ENCODE measurements at places on chromosomes 7 and 10.

DNA sequence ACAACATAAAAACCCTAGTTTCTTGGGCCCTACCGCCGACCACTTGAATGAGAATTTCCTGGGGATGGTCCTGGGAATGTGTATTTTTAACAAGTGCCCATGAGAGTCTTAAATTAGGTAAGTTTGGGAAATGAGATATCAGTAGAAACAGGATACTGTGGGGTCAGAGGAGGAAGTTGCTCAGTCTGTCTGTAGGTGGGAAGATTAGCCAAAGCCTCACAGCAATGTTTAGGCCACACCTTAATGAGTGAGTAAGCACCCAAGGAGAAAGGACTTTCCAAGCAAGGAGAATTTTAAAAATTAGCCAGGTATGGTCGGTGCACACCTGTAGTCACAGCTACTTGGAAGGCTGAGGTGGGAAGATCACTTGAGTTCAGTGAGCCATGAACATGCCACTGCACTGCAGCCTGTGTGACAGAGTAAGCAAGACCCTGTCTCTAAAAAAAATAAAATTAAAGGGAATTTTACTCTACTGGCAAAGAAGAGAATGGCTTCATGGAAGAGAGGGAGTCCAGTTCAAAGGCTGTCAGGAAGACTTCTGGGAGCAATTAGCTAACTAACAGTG is 31.9 kb downstream of the PAPSS2 start:
- DNase-seq: no peak

DNA sequence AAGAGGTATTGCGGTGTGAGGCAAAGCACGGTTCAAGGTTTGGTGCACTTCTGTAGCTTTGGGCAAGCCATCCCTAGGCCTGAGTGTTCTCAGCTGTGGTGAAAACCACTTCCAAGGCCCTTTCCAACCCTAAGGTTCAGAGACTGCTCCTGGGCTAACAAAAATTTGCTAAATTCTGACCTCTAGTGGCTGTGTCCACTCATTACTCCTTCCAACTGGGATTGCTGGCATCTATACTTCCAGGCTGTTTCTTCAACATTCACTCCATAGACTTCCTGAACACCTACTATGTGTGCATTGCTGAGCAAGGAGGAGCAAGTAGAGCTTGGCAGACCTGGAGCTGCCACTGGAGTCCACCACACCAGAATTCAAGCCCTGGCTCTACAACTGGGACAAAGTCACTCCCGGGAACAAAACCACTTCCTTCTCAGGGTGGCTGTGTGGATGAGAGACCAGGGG is 29.3 kb upstream of the SH3PXD2A start:
- DNase-seq: no peak

DNA sequence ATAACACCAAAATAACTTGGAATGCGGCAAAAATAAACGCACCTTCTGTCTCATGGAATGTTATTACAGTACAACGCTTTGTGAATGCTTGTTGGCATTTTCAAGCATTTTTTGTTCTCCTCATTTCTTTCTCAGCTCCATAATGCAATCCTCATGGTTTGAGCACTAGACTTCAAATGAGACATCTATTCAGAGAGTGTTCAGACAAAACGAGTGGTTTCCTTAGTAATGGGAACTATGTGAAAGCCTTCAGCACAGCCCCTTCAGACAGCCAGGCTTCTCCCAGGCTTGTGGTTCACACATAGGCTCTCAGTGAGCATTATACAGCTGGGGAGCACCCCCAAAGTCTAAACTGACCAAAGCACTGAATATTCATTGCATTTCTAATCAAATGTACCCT is 8.6 kb upstream of the LRRN3 start:
- DNase-seq: no peak

GRCh38 chr7:76108540-76109233 is 60.8 kb downstream of the MDH2 start:
- no peak for DNase-seq

- DNase-seq: no peak
Measured at GRCh38 chr10:124939290-124939689, 2.6 kb upstream of the ZRANB1 start.

GRCh38 chr10:90451283-90451682 is 406.6 kb downstream of the HTR7 start:
- no peak for DNase-seq

DNA sequence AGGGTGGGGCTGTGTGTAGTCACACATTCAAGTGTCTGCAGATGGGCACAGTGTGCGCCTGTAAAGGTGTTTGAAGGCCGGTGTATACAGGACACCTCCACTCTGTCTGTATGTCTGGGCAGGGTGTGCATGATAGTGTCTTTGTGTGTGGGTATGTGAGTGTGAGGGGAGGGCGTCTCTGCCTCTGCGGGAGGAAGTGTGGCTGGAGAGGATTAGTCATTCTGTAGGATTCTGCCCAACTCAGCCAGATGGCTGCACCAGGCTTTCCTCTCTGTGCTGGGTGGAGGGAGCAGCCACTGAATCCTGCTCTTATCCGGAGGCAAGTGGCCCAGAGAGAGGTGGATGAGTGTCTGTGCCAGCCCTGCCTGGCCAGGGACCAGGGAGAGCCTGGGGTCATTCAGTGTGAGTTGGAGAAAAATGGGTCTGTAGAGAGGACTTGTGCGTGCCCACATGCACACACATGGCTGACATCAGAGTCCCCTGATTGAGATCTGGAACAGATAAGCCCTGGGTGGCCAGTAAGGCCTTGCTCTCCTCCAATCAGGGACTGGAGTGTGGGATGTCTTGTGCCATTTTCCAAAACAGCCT is 1.7 kb downstream of the SFXN3 start:
- no peak for DNase-seq

DNA sequence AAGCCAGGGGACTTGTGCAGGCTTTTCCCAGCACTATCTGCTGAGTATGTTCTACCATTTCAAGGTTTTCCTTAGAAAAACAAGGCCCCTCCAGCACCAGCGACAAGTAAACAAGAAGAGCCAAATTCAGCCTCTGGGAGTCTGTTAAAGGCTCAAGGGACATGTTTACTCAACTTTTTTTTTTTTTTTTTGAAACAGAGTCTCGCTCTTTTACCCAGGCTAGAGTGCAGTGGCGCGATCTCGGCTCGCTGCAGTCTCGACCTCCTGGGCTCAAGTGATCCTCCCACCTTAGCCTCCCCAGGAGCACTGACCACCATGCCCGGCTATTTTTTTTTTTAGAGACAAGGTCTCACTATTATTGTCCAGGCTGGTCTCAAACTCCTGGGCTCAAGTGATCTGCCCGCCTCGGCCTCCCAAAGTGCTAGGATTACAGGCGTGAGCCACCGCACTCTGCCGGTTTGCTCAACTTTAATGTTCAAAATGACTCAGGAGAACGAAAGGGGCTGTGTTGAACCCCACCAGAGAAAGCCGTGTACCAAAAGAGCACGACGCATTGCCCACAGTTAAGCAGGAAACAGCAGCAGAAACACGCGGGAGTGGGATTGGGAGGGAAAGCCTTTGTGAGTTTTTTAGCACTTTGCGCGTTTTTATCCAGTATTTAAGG is 772 bp downstream of the PRDX3 start:
- DNase-seq: no peak

DNA sequence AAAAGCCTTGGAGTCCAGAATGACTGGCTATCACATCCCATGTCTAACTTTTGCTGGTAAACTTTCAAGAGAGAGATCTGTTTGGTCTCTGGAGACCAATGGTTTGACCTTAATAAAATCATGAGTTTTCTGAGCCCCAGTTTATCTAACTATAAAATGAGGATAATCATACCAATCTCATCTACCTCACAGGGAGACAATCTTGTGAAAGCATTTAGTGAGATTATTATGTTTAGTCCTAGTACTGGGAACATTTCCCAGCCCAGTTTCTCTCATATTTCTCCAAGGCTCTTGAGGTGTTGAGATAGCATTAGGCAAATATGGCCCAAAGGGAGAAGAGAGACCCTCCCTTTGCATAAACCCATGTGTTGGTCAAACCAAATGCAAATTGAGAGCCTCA is 25.8 kb downstream of the ABCC2 start:
- no peak for DNase-seq

DNA sequence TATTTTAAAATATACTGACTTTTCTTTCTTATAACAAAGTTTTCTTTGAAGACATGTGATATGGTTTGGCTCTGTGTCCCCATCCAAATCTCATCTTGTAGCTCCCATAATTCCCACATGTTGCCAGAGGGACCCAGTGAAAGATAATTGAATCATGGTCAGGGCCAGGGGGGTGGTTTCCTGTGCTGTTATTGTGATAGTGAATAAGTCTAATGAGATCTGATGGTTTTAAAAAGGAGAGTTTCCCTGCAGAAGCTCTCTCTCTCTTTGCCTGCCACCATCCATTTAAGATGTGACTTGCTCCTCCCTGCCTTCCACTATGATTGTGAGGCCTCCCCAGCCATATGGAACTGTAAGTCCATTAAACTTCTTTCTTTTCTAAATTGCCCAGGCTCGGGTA is 768.1 kb downstream of the NRG3 start:
- no peak for DNase-seq

GRCh38 chr10:62831346-62831745 is 15.2 kb upstream of the EGR2 start:
- DNase-seq: no peak

DNA sequence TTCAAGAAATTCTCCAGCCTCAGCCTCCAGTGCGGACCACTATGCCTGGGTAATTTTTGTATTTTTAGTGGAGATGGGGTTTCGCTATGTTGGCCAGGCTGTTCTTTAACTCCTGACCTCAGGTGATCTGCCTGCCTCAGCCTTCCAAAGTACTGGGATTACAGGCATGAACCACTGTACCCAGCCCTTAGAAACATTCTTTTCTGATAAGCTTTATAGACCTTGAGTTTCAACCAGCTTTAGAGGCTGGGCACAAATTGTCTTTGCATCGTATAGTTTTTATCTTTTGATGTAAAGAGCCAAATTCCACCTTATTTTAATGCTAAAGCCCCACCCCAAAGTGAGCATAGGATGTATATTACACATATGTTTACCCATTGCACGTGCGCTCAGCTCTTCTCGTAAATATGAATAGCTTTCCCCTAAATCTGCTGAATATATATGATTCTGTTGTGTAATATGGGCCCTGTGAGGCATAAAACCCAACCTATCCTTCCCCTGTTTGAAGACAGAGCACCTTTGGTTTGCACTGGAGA is 124.8 kb downstream of the ADK start:
- no peak for DNase-seq

DNA sequence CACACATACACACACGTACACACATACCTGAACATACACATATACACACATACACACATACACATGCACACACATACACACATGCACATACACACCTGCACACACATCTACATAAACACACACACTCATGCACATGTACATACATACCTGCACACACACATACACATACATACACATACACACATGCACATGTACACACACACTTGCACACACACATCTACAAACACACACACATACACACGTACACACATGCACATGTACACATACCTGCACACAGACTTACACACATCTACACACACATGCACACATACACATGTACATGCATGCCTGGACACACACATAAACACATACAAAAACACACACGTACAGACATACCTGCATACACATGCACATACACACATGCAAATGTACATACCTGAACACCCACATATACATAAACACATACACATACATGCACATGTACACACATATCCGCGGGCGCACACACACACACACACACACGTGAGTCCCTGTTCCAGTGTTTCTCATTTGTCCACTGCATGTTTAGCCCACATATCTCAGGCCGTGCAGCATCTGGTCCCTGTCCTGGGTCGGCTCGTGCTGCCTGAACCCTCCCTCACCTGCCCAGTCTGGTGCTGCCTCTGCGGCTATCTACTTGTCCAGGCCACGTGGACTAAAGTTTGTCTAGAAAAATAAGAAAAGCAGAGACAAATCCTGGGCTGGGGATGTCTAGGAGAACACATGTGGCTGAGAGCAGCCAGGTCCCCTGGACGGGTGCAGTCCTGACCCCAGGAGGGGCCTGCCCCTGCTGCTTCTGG is 238.7 kb downstream of the TCERG1L start:
- no peak for DNase-seq

GRCh38 chr10:99560277-99561126 is 27.8 kb downstream of the NKX2-3 start:
- no peak for DNase-seq

- no peak for DNase-seq
Measured at GRCh38 chr7:98387544-98388226, 13.2 kb downstream of the BAIAP2L1 start.

- DNase-seq: no peak
Measured at GRCh38 chr7:135454060-135454459, 55.8 kb downstream of the CNOT4 start.

DNA sequence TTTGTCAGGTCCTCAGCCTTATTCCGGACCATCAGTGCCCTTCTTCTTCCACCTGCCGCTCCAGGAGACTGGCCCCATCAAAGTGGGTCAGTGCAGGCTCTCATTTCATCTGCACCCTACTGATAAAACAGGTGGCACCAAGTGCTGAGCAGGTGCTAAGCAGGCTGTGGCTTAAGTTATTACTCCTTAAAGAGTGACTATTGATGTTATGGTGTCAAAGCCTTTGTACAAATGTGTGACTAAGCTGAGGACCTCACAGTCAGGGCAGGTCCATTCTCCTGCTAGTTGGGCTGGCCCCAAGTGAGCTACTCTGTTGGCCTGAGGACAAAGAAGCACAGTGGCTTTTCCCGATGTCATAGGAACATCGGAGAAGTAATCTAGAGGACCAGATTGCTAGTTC is 11.2 kb upstream of the CALD1 start:
- no peak for DNase-seq

DNA sequence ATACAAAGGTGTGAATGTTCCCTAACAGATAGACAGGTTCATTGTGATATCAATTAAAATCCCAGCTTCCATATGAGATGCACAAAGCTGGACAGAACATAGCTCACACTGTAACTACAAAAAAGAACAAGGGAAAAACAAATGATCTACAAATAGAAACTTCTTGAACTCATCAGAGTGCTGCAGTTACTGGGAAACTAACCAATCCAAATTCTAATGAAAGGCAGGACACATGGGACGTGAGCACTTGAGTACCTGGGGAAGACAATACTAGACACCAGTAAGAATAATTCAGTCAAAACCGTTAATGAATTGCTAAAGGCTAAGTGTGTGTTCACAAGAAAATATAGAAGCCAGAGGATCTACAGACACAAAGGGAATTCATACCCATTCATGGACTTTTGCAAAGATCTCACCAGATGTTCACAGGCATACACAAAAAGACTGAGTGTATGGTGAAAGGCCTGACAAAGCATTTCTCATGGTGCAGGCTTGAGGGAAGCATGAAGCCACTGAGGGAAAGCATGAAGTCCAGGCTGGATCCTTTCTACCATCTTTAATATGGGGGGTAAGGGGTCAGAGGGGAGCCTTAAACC is 7.8 kb upstream of the GPR22 start:
- DNase-seq: no peak

- no peak for DNase-seq
Measured at GRCh38 chr10:84743483-84743882, 415.1 kb downstream of the CCSER2 start.

- no peak for DNase-seq
Measured at GRCh38 chr10:93255546-93255945, 181.9 kb downstream of the CYP26A1 start.
